ENCODE measurements at places on chromosomes 1 and 21.

DNA sequence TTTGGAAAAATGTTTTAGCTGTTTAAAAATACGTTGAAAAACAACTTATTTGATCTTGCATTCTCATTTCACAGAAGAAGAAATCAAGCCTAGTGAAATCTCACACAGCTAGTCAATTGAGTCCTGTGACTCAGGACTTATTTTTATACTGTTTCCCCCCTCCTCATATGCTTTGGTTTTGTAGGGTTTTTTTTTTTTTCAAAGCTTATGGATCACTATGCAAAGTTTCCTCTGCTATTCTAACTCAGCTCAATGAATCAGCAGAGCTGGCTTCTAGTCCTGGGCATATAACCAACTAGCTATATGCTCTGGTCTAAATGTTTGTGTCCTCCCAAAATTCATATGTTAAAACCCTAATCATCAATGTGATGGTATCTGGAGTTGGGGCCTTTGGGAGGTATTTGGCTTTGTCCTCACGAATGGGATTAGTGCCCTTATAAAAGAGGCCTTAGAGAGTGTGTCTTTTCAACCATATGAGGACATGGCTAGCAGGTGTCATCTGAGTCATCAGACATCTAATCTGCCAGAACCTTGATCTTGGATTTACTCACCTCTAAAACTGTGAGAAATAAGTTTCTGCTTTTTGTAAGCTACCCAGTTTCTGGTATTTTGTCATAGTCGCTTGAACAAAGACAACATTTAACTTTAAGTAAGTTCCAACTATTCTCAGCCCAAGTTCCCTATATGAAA lies 317.2 kb upstream of the C1orf87 start:
- DNase-seq = no peak

DNA sequence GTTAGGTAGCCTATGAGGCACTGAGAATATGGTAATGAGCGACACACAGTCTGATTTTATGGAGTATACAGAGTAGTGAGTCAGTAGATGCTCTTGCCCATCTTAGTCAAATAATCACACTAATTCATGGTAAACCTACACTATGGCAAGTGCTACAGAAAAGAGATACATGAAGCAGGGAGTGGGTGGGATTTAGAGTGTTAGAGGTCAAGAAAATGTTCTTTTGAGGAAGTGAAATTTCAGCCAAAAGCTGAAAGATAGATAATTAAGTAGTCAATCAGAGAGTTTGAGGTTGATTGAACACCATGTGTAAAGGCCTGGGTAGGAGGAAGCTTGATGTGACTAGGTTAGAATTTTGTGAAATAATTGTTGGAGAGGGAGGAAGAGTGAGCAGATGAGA lies 14.7 kb downstream of the MDM4 start:
- DNase-seq = no peak

DNA sequence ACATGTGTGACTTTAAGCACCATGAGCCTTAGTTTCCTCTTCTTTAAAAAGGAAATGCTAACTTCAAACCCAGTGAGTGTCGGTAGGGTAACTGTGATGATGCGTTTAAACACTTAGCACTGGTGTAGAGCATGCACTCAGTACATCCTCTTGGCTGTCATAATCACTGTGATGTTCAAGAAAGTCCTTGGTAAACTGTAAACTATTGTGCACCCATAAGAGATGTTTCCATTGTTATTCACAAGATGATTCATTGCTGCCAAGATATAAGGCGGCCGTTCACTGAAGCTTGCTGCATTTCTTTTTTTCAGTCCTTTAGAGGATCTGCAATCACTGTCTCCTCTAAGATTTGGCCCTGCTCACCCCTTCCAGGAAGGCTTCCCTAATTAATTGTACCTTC lies 61.8 kb upstream of the DAB1 start:
- no peak for DNase-seq

- DNase-seq = no peak
Measured at GRCh38 chr1:205211839-205212536, 486 bp upstream of the DSTYK start.

DNA sequence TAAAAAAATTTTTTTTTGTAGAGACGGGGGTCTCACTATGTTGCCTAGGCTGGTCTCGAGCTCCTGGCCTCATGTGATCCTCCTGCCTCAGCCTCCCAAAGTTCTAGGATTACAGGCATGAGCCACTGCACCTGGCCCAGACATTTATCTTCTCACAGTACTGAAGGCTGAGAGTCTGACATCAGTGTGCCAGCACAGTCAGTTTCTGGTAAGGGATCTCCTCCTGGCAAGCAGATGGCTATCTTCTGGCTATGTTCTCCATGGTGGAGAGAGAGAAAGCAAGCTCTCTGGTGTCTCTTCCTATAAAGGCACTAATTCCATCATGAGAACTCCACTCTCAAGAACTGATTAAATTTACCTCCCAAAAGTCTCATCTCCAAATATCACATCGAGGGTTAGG lies 57.8 kb upstream of the C1orf185 start:
- DNase-seq = no peak

DNA sequence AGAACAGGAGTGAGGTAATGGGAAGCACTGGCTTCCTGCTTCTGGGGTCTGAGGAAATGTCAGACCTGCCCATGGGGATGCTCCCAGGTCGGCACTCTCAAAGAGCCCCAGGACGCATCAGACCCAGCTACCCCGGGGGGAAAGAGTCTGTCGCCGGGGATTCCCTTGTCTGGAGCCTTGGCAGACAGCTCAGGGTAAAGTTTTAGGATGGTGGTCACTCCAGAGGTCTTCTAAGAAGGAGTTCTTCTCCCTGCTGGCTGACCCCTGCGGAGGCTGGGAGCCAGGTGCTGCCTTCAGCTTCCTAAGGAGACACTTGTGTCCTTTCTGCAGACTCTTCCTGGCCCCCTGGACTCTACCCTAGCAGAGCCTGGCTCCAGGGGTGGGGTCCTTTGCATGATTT lies 61.9 kb upstream of the PSEN2 start:
- no peak for DNase-seq

DNA sequence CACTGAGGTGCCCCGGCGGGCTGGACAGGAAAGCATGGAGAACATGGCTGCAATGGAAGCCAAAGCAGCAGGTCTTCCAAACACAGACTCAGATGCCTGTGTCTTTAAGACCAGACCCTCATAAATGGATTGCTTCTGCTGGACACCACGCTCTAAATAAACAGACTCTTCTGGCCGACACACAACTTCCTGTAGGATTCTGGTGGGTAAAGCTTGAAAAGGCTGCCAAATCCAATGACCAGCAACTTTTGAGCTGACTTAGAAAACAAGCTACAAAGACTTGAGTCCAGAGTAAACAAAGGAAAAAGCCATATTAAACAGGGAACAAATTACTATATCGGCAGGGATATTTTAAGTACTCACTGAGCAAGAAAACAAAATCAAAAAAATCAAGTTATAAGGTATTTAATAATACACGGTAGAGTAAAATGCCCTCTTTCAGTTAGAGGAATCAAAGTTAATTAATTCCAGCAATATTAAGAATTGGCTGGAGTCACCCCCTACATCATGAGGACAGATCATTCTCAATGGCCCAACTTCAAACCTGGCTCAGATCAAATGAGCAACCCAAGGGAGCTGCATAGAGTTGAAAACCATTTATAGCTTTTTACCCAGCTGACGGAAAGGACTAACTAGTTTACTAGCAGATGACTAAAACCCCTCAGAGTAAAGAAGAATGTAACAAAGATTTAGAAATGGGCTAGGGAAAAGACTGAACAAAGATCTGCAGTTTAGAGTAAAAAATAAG lies 102.4 kb downstream of the TGFBR3 start:
- DNase-seq = no peak
